ENCODE measurements at places on chromosomes 7 and 10.
A peak's percentile ranks its signal among the peaks of the same experiment; 100 is the strongest.

DNA sequence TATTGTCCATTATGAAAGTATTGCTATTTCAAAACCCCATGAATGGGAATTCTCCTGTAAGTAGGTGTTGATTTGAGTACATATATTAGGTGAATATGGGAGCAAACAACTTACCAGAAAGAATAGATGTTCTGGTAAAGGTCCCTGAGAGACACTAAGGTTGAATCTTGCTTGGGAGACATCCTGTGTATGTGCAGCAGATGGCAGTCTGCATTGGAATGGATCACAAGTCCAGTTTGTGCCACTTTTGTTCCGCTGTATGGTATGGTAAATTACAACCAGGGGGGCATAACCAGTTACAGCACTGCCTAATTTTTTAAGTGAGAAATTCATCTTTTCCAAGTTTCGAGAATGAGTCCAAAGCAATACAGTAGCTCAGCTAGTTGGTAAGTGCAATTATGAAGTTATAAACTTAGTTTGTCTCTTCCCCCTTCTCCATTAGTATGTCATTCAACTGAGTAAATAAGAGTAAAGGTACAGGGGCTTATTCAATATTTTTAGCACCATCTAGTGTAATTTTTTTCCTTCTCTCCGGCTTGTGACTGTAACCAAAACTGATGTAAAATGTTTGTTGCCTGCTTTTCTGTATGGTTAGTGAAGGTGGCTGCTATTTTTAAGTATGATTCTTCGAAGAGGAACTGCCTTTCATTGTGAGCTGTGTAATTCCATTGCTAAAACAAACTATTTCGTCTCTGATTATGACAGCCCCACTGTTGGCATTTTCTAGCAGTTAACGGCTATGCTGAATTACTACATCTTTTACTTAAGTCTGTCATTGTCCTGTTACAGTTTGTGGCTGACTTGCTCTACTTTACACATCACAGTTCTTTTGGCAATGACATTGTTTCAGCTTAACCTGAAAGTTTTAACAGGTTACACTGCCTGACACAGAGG is 2.8 kb downstream of the MCU start:
- DNase-seq: peak; percentile 42

GRCh38 chr10:71159892-71160291 is 52.5 kb upstream of the UNC5B start:
- no peak for DNase-seq

DNA sequence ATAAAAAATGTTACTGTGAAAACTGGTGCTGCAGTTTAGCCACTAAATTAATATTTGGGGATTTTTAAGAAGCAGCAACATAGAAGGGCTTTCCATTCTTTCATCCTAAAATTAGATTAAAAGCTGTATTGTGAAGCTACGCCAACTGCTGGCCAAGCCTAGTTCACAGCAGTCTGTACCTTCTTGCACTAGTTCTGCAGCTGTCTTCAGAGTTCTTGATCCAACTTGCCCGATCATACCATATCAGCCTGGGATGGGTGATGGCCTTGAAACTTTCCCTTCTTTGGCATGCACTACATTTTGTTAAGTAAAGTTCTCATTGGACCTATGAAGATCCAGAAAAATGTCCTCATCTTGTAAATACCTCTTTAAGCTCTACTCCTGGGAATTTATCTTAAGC is 20.3 kb upstream of the PANK1 start:
- no peak for DNase-seq

DNA sequence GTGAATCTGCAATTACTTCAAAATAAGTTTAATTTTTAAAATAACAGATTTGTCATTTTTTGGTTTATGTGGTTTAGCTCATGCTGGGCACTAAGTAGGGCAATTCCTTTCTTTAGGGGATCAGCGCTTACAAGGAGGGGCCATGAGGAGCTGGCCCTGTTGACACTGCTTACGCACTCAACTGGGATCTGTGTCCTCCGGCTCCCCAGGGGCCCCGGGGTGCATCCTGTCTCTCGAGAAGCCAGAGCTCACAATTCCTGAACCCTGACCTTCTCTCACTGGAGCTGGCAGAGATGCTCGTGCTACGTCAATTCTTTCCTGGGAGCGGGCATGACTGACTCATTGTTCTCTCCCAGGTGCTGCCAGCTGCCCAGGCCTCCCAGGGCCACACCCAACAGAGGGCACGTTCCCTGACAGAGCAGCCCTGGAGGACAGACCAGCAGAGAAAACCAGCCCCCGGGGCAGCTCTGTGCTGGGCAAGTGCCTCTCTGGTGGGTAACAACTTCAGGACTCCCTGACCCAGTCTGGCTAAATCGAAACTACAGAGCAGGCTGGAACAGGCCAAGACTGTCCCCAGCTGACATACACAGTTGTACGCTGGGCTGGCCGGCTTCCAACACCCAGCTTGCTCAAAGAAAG is 36.8 kb downstream of the CTBP2 start:
- DNase-seq: no peak

GRCh38 chr7:115471891-115472290 is 550.0 kb downstream of the MDFIC start:
- no peak for DNase-seq

- DNase-seq: no peak
Measured at GRCh38 chr10:8731121-8732095, 676.9 kb downstream of the GATA3 start.

GRCh38 chr10:96339956-96340904 is 18.6 kb downstream of the OPALIN start:
- DNase-seq: peak; percentile 47

DNA sequence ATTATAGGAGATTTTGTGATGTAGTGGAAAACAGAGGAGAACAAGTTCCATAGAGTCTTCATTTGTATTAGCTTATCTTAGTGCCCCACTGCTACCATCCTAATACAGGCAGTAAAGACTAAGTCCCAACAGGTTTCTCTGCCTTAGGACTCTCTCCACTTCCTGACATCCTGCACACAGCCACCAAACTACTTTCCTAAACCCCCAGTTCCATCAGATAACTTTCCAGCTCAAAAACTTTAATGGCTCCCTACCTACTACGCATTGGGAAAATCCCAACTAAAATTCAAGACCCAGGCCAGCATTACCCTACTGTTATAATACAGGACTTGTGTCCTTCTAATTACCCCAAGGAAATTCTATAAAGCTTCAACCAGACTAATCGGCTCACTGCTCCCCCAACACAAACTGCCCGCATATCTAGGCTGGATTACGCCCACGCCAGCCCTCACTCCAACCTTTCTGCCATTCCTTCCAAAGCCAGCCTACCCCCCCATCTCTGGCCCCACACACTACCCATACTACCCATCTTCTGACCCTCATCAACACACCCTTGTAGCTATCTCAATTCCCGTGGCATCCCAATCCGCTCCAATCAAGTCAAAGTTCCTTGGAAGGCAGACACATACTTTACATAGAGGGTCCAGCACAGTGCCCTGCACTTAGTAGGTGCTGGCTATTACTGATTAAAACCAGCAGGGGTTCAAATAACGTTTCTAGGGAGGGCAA is 1.4 kb downstream of the IDE start:
- no peak for DNase-seq

DNA sequence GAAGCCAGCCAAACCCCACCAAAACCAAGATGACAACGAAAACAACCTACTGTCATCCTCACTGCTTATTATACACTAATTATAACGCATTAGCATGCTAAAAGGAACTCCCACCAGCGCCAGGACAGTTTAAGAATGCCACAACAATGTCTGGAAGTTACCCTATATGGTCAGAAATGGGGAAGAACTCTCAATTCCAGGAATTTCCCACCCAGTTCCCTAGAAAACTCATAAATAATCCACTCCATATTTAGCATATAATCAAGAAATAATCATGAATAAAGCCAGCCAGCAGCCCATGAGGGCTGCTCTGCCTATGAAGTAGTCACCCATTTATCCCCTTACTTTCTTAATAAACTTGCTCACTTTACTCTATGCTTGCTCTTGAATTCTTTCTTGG is 20.8 kb downstream of the MICU1 start:
- DNase-seq: no peak

- no peak for DNase-seq
Measured at GRCh38 chr7:1121886-1122831, 34.2 kb downstream of the GPER1 start.

- no peak for DNase-seq
Measured at GRCh38 chr10:69614130-69614529, 15.9 kb upstream of the FAM241B start.

- DNase-seq: peak; percentile 45
Measured at GRCh38 chr10:33193701-33194521, 140.6 kb downstream of the NRP1 start.

GRCh38 chr7:121027761-121028669 is 39.5 kb downstream of the CPED1 start:
- DNase-seq: peak; percentile 11

- DNase-seq: no peak
Measured at GRCh38 chr10:77400033-77400432, 237.6 kb downstream of the KCNMA1 start.

DNA sequence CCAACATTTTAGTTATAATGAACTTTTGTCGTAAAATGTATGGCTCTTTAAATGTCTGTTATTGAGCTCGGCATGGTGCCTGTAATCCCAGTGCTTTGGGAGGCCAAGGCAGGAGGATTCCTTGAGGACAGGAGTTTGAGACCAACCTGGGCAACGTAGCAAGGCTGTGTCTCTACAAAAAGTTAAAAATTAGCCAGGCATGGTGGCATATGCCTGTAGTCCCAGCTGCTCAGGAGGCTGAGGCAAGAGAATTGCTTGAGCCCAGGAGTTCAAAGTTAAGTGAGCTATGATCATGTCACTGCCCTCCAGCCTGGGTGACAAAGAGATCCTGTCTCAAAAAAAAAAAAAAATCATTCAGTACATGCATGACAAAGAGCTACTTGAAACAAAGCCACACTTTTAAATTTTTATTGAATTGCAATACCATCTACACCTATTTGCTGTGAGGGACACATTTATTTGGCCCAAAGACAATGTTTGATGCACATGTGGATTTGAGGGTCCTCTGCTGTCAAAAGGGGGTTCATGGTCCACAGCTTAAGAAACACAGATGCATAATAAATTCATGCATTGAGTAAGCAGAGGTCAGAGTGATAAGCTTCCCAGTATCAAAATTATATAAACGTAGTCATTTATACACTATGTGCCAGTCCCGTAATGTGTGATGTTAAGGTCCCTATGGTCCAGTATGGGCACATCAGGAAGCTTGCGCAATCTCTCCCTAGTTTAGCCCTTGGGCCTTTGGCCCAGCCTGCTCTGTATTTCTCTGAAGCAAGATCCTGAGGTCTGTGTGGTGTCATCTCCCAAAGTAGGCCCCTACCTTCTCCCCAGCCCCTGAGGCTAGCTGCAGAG is 4.4 kb upstream of the MALSU1 start:
- peak; percentile 93 for DNase-seq

- DNase-seq: no peak
Measured at GRCh38 chr7:56605146-56605545, 488.9 kb upstream of the NUPR2 start.

DNA sequence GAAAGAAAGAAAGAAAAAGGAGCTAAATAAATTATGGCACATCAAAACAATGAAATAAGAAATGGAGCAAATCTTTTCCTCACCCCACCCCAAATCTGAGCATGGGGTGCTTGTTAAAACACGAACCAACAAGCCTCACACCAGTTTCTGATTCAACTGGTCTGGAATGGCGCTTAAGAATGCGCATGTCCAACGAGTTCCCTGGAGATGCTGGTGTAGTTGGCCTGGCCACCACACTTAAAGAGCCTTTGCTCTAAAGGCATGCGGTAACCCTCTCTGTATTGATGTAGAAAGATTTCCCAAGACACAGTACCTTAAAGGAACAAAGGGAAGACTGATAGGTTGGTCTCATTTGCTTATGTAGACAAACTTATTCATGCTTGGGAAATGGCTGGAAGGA is 49.1 kb upstream of the STEAP1B start:
- no peak for DNase-seq

DNA sequence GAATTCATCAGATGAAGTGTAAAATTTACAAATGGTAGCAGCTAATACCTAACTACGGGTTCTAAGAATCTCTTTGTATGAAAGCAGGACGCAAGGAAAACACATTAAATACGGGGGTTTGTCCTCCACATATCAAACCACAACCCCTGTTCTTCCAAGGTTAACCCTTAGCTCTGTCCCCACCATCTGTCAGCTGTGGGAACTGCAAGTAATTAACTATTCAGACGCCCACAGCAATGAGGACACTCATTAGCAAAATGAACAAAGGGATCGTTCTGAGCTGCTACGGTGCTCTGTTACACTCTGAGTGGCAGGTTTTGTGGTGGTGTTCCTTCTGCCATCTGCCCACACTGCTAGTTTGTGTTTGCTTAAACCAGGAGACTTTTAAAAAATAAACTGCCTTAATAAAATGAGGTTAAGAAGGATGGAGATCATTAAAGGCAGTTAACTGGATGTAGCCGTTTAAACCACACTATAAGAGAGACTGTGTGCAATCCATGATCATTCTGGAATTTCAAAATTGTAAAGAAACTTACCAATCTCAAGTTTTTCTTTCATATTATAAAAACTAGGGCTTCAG is 51.4 kb downstream of the C10orf67 start:
- peak; percentile 53 for DNase-seq

- no peak for DNase-seq
Measured at GRCh38 chr7:116707289-116707688, 35.3 kb downstream of the MET start.

- DNase-seq: no peak
Measured at GRCh38 chr10:96681524-96681923, 38.8 kb downstream of the PIK3AP1 start.

GRCh38 chr7:101633511-101633910 is 4.4 kb upstream of the MYL10 start:
- DNase-seq: no peak

- DNase-seq: no peak
Measured at GRCh38 chr10:133082685-133083421, 4.9 kb upstream of the ADGRA1 start.

GRCh38 chr7:41630741-41631140 is 72.1 kb downstream of the INHBA start:
- no peak for DNase-seq

DNA sequence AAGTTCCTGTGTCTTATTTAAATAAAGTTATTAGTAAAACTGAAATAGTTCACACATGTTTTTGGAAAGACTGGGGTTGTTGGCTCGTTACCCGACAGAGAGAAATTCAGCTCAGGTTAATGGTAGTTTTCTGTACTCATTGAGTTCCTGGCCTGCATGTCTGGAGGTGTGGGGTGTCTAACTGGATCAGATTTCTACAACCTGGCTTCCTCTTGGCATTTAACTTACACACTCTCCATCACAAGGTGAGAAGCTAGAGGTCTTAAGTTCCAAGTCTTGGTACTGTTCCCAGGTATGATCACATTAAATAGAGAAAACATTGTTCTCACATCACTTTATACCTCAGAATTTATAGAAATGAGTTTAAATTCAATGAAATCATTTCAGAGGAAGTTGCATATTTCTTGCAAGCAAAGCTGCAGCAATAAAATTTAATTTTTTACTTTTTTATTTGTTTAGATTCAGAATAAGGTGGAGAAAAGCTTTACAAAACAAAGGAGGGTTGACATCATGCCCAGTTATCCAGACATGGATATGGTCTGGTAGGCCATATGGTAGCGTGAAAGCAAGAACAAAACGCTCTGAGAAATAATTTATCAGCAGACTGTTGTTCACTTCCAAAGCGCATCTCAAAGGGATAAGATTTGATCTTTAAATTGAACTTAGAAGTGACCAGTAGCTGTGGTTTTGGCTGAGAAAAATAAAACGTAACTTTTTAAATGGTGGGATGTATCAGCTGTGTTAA is 120.6 kb downstream of the GLCCI1 start:
- no peak for DNase-seq

All from HepG2 (cell line).